ENCODE measurements at places on chromosomes 1 and 21. TPM values are rescaled to one million over a fixed set of nuclear protein-coding genes. Genes with fewer than 3 reads are reported as not detected.

The PODN gene
- total RNA-seq, result not detected

The RGS5 gene
- total RNA-seq, result 3.0 TPM

The DCST2 gene
- total RNA-seq, result 0.09 TPM

The NTNG1 gene
- not detected for total RNA-seq

The SELENOF gene
- 157 TPM for total RNA-seq

The TMEM82 gene
- not detected for total RNA-seq

All from CD8-positive, alpha-beta memory T cell (primary cell).